ENCODE measurements at places on chromosomes 7 and 10.

DNA sequence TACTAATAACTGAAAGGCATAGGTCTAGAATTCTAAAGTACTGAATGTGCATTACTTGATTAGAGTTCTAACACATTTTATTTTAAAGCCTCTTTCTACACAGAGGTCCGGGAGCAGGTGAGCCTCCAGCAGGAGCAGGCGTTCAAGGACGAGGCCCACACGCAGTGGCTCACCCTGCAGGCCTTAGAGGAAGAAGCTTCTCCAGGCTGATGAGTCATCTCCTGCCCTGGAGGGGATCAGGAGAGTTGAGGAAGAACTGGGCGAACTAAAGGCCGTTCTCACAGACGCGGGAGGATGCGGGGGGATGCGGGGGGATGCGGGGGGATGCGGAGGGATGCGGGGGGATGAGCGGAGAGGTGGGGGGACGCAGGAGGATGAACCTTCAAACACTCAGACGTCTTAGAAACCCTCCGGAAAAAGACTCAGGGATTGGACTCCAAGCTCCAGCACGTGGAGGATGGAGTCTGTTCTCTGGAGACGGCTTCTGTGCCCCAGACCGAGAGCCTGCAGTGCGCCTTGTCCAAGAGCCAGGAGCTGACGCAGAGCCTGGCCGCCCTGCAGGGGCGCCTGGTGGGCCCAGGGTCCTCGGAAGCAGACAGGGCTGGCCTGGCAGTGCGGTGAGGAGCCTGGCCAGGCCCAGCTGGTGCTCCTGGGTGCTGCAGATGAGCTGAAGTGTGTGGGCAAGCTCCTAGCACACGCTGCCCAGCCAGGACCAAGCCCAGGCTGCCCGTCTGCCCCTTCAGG is 433.7 kb upstream of the TPK1 start:
- no peak for DNase-seq

GRCh38 chr10:77872151-77872946 is 54.2 kb downstream of the DLG5 start:
- no peak for DNase-seq

- DNase-seq: no peak
These were observed 125.0 kb downstream of the SNX13 start for GRCh38 chr7:17815318-17815717.

DNA sequence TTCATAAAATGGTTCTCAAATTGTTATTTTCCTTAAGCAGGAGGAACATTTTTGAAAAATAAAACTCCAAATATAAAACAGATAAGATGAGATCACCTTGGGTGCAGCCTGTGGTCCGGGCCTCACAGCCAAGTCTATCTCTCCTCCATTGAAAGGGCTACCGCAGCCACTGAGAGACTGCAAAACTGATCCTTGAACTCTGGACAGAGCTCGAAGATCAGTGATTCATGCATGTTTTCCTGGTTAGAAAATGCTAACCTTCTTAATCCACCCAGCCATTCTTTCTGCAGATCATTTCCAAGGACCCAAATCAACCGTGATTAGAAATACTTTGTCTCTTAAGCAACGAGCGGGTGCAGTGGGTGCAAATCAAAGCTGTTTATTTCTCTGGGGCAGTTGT is 378.8 kb downstream of the PLXDC2 start:
- no peak for DNase-seq

GRCh38 chr7:25565002-25565401 is 336.7 kb upstream of the NPVF start:
- no peak for DNase-seq

DNA sequence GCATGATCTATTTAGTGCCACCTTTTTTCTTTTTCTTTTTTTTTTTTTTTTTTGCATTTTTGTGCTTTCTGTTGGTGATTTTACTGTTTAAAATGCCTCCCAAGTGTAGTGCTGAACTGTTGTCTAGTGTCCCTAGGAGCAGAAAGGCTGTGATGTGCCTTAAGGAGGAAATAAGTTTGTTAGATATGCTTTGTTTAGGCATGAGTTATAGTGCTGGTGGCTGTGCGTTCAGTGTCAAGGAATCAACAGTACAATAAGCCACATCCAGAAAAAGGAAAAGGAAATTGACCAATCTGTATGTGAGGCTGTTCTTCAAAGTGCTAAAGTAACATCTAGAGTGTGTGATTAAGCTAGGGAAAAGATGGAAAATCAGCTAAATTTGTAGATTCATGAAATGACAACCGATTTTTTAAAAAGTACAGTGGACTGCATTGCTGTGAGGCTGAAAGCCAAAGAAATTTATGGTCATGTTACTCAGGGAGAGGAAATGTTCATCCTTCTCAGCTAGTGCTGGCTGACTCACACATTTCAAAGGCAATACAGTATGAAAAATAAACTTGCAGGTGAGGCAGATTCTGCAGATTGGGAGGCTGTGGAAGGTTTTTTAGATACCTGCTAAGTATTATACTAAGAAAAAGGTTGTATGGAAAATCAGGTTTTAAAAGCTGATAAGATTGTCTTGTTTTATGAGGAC is 122.7 kb upstream of the ADCY1 start:
- no peak for DNase-seq

- no peak for DNase-seq
These were observed 12.8 kb downstream of the ZMIZ2 start for GRCh38 chr7:44761207-44762161.

DNA sequence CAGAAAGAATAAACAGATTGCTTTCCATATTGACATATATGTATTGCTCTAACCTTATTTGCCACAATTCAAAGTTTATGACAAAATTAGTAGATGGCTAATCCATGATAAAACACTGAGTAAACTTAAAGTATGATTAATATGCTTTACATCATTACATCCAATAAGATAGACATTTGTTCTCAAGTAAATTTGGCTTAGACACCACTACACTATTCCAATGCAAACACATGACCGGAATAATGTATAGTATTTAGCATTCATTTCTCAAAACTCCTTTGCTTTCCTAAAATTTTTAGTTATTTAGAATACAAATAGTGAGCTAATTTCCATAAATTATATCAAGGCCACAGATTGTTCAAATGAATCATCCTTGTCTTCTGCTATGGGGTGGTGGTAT is 20.2 kb downstream of the SEM1 start:
- DNase-seq: no peak

DNA sequence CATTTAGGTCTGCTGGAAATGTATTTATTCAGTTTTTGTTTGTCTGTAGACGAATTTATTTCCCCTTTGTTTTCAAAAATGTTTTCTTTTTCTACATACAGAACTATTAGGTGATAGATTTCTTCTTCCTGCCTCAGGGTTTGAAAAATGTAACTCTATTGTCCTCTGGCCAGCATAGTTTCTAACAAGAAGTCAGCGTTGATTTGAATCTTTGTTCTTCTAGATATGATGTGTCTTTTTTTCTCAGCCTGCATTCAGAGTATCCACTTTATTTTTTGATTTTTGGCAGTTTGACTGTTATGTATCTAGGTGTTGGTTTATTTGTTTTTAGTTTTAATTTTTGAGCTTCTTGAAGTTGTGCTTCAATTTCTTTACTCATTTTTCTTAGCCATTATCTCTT is 7.5 kb upstream of the OR2F1 start:
- DNase-seq: no peak

DNA sequence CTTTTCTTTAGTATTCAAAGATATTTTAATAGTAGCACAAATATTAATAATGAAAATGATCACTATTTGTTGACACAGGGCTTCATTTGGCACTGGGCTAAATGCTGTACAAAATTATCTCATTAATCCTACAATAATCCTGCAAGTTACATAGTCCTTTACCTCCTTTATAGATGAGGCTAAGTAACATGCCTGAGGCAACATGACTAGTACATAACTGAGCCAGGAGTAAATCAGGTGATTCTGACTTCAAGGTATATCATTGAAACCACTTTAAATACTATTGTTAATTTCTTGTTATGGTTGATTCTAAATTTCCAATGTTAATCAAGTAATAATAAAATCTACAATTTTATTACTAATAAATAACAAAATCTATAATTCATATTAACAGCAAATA is 39.8 kb downstream of the SEM1 start:
- DNase-seq: no peak

DNA sequence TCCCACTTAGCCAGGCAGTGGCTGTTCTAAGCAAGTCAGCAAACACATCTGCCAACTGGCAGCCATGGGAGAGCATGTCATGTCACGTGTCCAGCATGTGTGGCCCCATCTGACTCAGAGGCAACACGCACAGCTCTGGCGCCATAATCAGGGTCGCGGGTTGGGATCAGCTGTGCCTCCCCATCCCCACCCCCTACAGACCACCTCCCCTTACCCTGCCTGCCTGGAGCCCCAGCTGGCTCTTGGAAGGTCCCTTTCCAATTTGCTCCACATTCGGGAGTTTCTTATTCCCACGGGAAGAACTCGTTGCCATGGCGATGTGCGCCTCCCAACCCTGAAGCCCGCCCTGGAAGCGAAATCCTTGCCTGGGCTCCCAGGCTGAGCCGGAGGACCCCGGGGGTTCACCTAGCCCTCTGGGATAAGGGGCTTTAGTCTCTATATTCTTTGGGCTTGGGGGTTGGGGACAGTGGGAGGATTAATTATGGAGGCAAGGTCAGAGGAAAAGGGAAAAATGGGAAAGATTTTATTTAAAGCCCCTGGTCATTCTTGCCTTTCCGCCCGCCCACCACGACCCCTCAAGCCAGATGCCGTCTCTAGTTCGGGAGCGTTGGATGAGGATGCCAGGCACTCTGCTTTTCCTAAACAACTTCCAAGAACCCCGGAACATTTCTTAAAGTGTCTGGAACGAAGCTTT is 283.7 kb downstream of the ZEB1 start:
- DNase-seq: no peak

GRCh38 chr10:12782537-12782936 is 219.0 kb downstream of the CCDC3 start:
- no peak for DNase-seq

DNA sequence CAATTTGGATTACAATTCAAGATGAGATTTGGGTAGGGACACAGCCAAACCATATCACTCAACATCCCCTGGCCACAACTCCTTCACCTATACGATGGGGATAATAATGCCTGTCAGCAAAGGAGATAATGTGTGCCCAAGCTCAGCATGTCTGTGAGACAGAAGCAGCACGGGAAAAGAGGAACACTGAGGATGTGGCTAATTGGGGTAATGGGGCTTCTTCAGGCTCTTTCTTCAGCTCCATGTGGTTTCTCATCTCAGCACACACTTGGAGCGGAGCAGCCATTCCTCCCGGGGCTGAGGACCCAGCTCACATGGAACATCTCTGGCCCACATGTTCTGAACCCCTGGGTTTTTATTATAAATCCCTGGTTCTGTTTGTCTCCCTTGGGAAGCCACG is 136.0 kb upstream of the NAMPT start:
- no peak for DNase-seq

DNA sequence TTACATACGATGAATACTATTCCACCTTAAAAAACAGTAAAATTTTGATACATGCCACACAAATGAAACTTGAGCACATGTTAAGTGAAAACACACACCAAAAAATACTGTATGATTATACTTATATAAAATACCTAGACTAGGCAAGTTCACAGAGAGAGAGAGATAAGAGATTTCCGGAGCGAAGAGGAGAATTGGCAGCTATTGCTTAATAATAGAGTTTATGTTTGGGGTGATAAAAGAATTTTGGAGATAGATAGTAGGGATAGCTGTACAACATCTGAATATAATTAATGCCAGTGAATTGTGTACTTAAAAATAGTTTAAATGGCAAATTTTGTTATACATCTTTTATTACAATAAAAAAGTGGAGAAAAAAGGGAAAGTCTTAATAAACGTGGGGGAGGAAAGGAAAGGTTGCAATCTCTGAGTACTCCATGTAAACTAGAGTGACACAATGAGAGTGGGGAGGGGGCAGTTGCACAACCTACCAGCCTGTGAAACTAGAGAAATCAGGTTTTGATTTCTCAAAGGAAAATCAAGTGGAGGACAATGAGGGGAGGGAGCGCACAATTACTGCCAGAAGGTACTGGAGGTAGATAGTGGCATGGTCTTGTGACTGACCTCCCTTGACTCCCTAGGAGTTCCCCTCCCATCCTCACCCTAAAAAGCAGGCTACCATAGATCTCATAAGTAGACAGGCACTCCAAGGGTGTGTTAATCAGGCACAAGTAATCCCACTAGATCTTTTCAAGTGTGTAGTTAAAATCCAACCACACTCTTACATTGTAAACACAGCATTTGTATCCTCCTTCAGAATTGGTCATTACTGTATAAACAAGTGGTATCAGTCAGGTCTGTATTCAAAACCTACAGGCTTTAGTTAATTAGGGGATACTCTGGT is 31.6 kb upstream of the ANK3 start:
- DNase-seq: no peak

GRCh38 chr10:16231734-16232435 is 204.9 kb upstream of the PTER start:
- no peak for DNase-seq

GRCh38 chr10:49310460-49310859 is 11.5 kb downstream of the C10orf71 start:
- DNase-seq: no peak

DNA sequence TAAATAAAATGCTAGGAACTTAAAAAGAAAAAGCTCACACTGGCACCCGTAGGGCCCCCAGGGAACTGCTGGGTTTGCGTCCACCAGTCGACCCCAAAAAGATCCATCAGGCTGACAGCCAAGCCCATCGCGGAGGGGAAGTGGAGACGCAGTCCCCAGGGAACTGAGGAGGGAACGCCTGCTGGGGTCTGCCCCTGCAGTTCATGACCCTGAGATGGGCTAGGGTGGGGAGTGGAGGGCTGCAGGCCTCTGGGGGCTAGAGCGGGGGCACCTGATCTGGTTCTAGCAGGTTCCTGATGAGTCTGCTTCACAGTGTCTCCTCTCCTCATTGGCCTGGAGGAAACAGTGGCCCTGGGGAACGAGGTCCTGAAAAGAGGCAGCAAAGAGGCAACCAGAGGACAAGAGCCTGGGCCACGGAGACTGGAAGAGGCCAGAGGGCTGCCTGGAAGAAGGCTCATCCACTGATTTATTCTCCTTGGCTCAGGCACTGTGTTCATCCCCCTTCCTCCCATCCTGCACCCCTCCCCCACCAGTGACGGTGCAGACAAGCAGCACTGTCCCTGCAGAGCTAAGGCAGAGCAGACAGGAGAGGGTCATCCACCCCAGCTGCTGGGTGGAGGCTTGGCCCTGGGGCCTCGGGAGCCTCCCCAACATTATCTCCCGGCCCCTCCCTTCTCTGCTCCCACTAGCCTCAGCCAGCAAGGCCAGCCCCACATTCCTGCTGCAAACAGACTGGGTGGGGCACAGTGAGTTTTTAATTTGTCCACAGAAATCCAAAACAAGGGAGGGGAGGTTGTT is 24.7 kb upstream of the HSPA12A start:
- DNase-seq: no peak

GRCh38 chr10:100866010-100866409 is 46.8 kb upstream of the SLF2 start:
- DNase-seq: no peak

All from stimulated activated CD4-positive, alpha-beta T cell treated with anti-CD3 and anti-CD28 coated beads, Interleukin-12 subunit alpha, Interleukin-12 subunit beta, amount 100 ng/mL, for 24 hours (primary cell).